IPS DF 19.7 (cell line): ENCODE measurements at places on chromosomes 1 and 21.

GRCh38 chr1:61247881-61248752 is 165.8 kb downstream of the NFIA start:
- no peak for DNase-seq

DNA sequence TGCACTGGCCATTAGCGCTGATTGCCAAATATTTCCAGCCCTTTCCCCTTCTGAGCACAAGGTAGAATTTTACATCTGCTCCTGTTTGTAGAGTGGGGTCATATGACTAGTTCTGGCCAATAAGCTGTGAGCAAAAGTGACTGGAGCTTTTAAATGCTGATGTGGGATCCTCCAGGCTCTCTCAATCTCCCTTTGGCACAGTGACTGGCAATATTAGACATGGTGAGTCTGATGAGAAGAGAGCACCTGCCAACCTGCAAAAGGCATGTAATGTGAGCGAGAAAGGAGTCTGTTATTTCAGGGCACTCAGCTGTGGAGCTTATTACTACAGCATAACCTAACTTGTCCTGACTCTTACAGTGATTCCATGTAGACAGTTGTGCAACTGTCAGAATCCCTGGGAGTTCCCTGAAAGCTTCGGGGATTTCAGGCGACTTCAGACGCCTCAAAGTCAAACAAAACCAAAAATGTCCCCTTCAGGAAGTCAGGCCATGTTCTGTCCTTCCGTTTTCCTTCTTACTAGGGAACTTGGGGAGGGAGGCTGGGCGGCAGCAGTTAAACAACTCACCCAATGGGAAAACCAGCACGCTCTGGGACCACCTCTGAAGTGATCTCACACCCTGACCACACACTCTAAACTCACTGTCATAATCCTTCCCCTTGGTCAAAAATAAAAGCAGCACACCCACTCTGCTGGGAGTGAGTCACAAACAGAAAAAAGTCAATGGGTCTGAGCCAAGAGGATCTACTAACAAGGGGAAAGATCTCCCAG is 3.6 kb upstream of the RASSF5 start:
- DNase-seq = no peak

- no peak for DNase-seq
Measured at GRCh38 chr1:243345205-243345604, 89.4 kb downstream of the SDCCAG8 start.

DNA sequence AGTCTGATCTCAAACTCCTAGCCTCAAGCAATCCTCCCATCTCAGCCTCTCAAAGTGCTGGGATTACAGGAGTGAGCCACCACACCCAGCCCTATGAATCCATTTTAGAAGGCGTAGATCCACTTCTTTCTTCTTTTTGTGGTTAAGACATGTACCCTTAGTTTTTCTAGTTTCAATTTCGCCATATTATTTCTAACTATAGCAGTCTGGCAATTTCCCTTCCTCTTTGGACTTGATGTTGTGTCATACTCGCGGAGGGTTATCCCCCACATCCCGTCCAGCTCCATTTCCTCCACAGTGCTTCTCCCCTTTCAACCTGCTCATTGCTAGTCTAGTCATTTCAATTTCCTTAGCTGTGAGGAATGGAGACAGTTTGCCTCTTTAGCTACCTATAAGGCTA is 5.2 kb upstream of the LRRC8D start:
- no peak for DNase-seq

GRCh38 chr1:204909109-204909508 is 38.4 kb downstream of the NFASC start:
- no peak for DNase-seq

DNA sequence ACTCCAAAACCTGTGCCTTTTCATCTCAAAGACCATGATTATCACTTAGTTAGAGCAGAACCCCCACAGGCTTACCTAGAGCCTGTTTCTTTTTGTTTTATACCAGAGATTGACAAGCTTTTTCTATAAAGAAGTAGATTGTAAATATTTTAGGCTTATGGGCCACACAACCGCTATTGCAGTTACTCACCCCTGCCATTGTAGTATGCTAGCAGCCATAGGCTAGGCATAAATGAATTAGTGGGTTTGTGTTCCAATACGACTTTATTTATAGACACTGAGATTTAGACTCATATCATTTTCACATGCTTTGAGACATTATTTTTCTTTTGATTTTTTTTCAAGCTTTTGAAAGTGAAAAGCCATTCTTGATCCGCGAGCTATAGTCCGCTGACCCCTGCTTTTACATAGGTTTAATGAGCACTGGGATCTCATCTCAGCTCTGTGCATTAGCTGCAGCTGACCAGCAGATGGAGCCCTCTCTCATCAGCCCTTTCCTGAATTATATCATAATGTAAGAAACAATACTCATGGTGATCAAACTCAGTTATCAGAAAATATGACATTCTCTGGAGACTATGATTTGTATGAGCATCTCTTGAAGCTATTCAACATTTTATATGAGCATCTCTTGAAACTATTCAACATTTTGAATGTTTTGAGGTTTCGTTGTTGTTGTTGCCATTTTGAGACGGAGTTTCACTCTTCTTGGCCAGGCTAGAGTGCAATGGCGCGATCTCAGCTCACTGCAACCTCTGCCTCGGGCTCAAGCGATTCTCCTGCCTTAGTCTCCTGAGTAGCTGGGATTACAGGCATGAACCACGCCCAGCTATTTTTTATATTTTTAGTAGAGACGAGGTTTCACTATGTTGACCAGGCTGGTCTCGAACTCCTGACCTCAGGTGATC is 111.9 kb upstream of the L1TD1 start:
- no peak for DNase-seq

GRCh38 chr21:45001134-45002095 is 61.6 kb downstream of the SLX9 start:
- no peak for DNase-seq

DNA sequence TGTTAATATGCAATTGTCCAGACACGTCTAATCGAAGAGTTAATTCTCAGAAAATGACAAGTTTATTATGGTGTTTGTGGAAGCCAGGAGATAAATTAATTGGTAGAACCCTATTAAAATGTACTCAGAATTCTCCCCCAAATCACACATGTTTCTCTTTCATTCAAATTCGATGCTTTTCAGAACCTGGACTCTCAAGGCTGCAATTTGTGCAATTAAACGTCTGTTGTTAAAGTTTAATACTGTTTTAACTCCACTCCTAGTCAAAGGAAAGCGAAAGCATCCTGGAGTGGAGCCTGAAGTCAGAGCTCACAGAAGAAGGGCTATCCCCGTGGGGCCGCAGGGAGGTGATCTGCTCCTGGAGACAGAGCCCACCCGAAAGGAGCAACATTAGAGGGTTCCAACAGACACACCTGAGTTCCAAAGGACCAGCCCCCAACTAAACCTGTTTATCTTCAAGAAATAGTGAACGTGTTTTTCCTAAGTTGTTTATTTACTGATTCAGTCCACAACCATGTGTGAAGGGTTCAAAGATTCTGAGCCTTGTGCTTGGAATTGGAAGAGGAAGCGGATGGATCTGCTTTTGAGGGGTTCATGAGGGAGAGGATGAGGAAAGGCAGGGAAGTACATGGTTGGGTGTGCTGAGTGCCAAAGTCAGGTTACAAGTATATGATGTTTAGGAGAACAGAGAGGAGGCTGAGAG is 68.0 kb upstream of the AKT3 start:
- no peak for DNase-seq

DNA sequence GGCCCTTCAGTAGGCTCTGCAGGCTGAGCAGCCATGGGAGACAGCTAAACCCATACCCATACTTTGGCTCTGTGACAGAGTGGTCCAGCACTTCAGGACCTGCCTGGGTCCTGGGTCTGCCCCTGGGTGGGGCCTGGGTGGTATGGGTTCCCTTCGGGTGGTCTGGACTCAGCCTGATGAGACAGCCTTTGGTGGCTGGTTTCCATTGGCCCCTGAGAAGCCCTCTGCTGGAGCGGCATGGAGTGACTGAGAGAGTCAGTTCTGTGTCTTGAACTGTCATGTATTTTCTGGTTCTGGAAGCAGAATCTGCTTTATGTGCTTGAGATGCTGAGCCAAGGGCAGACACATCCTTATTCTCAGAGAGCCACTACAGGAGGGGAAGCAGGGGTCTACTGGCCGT is 31.3 kb upstream of the KCNA2 start:
- DNase-seq = no peak

- no peak for DNase-seq
Measured at GRCh38 chr1:98781906-98782305, 120.4 kb downstream of the SNX7 start.

DNA sequence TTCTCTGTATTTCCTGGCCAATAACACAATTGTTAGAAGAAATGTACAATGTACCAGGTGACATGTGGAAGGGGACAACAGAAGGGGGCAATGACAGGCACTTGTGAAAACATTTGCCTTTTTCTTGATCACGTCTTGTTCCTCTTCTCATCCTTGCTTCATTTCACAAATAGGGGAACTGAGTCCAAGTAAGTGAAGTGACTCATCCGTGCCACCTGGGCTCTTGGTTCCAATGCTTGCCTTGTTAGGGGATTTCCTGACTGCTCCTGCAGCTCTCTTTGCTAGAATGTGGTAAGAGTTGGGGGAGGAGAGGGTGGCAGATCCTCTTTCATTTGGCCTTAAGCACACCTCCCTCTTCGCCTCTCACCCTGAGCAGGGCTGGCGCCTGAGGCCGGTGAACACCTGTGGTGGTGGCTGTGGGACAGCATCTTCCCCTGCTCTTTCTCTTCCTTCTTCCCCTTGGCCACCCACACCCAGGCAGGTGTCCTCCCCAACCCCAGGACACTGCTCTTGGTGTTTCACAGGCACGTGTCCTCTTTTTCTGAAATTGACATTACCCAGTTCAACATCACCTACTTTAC is 2.2 kb upstream of the RHEX start:
- no peak for DNase-seq

DNA sequence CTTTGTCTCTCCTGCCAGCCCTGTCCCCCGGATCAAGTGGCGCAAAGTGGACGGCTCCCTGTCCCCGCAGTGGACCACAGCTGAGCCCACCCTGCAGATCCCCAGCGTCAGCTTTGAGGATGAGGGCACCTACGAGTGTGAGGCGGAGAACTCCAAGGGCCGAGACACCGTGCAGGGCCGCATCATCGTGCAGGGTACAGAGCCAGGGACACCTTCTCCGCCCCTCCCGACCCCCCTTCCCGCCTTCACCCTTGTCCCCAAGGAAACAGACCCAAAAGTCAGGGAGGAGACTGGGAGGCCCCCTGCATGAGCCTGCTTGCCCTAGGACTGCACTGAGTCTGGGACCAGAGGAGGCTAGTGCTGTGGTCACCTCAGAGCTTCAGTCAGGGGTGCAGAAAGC is 18.2 kb downstream of the CNTN2 start:
- no peak for DNase-seq

- DNase-seq = no peak
Measured at GRCh38 chr1:8976896-8977450, 31.3 kb downstream of the CA6 start.
